ENCODE measurements at places on chromosomes 6 and 20.
A peak's percentile ranks its signal among the peaks of the same experiment; 100 is the strongest.

DNA sequence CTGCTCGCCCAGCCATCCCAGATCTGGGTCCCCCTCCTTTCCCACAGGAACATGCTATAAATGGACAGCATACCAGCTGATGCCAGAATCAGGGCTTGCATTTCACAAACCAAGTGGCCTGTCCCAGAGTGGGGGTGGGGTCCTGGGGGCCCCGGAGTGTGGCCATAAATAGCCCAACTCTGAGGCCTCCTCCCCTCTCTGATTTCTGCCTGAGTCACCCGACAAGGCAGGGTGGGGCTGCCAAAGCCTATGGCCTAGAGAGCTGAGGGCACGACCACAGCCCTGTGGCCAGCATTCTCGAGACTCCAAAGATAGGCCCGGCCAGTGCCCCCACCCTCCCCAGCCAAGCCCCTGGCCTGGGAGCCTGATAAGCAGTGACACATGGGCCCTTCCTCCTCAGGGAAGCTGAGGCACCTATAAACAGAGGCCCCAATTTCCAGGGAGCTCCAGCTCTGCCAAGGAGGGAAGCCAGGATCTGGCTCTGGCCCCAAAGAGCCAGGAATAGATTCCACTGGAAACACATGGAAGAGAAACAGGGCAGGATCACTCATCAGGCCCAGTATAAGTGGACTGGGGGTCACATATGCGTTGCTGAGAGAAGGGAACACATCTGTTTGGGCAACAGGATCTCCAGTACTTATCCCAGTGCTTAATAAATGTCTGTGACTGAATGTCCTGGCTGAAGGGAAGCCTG is 20.3 kb downstream of the SNTA1 start:
- DNase-seq = peak; percentile 92

GRCh38 chr20:31925631-31926030 is 26.2 kb downstream of the PDRG1 start:
- DNase-seq = no peak

- no peak for DNase-seq
Measured at GRCh38 chr6:65557224-65557623, 149.8 kb downstream of the EYS start.

GRCh38 chr6:31462026-31462963 is 35.6 kb upstream of the MICB start:
- DNase-seq = no peak

DNA sequence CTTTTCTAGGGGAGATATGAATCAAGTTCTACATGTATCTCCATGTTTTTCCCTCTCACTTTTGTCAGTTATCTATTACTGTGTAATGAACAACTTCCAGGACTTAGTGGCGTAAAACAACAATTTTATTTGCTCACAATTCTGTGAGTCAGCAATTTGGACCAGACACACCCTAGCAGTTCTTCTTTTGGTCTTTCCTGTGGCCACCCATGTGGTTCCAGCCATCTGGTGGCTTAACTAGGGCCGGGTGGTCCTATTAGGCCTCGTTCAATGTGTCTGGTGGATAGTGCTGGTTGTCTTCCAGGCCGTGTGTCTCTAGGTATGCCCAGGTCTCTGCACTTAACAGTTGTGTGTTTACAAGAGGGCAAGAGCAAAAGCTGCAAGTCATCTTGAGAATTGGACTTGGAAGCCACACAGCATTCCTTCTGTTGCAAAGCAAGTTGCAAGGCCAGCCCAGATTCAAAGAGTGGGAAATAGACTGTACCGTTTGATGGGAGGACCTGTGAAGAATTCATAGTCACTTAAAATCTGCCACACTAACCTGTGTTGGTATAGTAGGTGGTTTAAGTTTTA is 20.8 kb upstream of the SLC35D3 start:
- DNase-seq = no peak

GRCh38 chr20:36929290-36929689 is 22.2 kb downstream of the SAMHD1 start:
- peak; percentile 62 for DNase-seq

DNA sequence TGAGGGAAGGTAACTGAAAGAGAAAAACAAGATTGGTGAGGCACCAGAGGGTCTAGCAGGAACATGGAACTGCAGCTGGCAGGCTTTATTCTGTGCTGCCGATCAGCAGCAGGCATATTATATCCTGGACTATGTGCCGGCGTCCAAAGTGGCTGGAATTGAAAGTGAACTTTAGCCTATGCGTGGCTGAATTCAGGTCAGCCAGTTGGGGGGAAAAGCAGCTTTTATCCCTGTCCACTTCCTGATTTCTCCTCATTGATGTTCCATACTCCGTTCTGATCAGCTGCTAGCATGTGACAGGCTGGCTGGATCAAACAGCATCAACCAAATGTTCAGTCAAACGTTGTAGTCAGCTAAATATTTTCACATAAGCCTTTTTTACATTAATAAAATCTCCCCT is 99.0 kb downstream of the CAP2 start:
- DNase-seq = no peak

GRCh38 chr20:11573507-11573906 is 344.2 kb upstream of the BTBD3 start:
- DNase-seq = no peak

DNA sequence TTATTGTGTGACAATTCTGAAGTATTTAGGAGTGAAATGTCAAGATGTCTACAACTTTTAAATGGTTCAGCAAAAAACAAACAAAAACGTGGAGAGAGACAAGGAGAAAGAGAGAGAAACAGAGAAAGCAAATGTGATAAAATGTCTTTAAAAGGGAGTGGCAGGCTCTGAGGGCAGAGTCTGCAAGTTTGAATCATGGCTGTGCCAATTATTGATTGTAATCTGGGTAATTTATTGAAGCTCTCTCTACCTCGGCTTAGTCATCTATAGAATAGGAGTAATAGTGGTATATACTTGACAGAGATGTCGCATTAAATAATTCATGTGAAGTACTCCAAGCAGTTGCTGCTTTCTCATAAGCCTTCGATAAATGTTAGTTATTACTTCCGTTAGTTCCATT is 61.3 kb upstream of the ARID1B start:
- no peak for DNase-seq

DNA sequence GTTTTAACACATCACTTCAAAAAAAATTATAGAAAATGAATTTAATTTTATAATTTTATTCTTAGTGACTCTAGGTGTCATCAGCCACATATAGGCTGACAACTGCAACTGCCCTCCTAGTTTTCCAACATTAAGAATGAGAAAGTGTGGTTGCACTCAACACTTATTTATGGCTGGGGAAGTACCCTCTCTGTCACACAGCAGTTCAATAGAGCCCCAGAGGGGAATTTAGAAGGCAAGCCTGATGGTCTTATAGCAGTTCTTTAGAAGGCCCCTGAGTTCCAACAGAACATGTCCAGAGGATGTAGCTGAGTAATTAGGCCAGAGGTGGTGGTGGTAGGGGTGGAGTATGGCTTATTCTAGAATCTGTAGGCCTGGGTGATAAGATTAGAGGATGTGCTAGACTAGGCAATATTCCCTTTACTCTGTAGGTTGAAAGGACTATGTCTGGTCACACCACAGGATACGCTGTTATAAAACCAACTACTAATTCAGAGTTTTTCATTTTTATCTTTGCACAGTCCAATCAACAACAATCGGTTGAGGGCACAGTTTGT is 226.5 kb upstream of the CITED2 start:
- no peak for DNase-seq

DNA sequence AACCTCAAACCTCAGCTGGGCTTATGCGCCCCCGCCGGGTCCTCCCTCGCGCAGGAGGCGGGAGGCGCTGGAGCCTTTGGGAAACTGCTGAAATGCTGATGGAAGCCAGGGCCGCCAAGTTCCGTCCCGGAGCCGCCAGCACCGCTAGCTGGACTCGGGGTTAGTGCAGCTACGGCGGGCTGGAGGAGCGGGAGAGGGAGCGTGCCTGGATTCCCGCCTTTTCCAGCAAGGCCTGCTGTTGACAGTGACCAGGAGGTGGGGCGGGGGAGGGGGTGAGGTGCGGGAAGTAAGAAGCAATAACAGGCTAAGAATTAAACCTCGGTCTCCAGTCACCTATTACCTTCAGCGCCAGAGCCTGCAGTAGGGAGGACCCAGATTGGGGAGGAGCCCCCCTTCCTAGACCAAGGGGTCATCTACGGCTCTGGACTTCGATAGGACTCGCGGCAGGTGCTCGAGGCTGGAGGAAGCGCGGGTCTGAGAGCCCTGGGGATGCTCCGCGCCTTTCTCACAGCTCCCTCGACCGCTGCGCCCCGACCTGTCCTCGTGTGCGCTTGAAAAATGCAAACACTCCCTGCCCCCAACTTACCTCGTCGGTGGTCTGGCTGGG is 20.5 kb downstream of the COL9A1 start:
- no peak for DNase-seq

- no peak for DNase-seq
Measured at GRCh38 chr6:21264288-21265033, 329.1 kb upstream of the SOX4 start.

DNA sequence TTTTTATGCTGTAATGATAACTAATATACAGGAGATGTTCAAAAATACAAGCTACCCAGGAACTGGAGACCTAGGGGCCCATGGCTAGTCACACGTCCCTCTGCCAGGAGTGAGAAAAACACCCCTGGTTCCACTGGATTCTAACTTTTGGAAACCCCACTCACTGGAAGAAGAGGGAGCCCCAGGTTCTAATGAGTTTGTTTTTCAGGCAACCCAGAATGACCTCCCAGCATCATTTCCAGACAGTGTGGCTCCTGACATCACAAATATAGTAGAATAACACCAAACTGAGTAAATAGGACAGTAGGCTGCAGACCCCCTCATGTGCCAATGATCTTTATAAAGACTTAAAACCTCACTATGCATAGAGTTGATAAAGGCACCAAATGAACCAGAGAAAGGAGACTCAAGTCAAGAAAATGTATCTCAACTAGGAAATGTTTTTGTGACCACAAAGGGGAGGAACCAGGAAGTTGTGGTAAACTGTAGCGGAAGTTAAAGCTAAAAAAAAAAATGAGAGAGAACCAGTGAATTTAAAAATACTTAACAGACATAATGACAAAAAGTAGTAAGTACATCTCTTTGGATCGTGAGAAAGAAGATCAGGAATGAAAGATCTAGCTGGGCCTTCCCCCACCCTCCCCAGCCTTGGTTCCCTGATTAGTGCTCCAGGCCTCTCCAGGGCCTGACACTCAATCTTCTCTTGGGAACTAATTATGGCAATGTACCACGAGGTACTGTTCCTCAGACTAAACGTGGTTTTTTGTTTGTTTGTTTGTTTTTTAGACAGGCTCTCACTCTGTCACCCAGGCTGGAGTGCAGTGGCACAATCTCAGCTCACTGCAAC is 19.8 kb downstream of the HLA-E start:
- peak; percentile 54 for DNase-seq

DNA sequence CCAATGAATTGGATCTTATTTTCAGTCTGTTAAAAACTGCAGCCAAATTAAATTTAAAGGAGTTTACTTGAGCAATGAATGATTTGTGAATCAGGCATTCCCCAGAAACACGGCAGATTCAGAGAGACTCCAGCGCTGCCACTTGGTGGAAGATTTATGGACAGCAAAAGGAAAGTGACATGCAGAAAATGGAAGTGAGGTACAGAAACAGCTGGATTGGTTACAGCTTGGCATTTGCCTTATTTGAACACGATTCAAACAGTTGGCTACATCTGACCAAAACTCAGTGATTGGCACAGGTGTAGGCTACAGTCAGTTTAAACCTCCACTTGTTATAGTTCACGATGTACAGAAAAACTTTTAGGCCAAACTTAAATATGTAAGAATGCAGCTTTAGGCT is 257.6 kb upstream of the IMPG1 start:
- DNase-seq = no peak

- no peak for DNase-seq
Measured at GRCh38 chr6:165745492-165745891, 82.5 kb upstream of the PDE10A start.

- DNase-seq = no peak
Measured at GRCh38 chr20:428658-429200, 20.6 kb downstream of the RBCK1 start.

GRCh38 chr20:20630551-20630950 is 81.9 kb downstream of the RALGAPA2 start:
- no peak for DNase-seq

GRCh38 chr6:45504947-45505346 is 127.2 kb upstream of the SUPT3H start:
- peak; percentile 31 for DNase-seq

DNA sequence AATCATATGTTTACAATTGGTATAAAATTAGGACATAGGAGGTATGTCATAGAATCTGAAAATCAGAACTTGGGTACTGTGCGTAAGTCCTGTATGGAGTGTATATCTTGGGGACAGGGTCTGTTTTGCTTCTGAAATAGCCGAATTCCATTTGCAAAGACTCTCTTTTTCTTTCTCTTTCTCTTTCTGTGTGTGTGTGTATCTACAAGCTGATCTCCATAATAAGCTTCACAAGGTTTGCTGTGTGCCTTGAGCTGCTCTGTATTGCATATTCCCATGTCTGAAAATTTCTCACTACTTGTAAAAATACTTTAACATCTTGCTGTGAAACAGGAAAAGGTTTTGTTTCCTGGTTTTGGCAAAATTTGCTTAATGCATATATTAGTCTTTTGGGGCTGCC is 29.5 kb downstream of the STX11 start:
- no peak for DNase-seq

- no peak for DNase-seq
Measured at GRCh38 chr6:39777218-39777617, 15.0 kb upstream of the DAAM2 start.

GRCh38 chr6:85537055-85537494 is 56.6 kb downstream of the SNX14 start:
- peak; percentile 17 for DNase-seq

GRCh38 chr6:44462797-44463727 is 75.6 kb downstream of the CDC5L start:
- DNase-seq = no peak

- no peak for DNase-seq
Measured at GRCh38 chr6:158769771-158770432, 49.3 kb downstream of the EZR start.

DNA sequence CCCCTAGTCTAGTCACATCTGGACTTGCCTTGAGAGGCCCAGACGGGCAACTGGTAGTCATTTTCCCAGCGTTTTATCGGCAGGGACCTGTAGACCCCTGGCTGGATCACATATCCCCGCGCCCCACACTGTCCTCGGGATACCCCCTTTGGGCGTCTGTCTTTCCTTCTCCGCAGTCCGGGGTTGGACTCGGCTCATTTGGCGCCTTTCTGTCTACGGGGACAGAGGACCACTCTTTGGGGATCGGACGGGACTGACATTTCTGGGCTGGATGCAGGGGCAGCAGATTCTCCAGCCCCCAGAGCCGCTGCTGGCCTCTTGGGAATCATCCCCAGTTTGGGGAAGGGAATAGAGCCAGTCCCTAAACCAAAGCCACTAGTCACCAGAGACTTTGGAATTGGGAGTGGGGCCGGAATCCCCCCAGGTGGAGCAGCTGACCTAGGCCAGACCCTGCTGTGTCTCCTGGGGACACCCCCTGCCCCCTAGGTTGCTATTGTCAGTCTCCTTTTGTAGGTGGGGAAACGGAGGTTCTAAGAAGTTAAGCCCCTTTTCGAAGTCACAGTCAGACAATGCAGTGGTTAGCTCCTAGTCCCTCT is 734 bp downstream of the FAM110A start:
- no peak for DNase-seq

- DNase-seq = no peak
Measured at GRCh38 chr6:140156131-140156530, 781.7 kb upstream of the CITED2 start.
